ENCODE measurements at places on chromosomes 4 and X. TPM values are rescaled to one million over a fixed set of nuclear protein-coding genes. Genes with fewer than 3 reads are reported as not detected.

- no peak for DNase-seq
Measured at GRCh38 chr4:76105652-76106051, 31.1 kb downstream of the ART3 start.

GRCh38 chr4:8274765-8275547, 5.4 kb downstream of the HTRA3 start:
- peak; percentile 87 for DNase-seq

GRCh38 chr4:158912806-158913205, 144.0 kb downstream of the FNIP2 start:
- DNase-seq: no peak

DNA sequence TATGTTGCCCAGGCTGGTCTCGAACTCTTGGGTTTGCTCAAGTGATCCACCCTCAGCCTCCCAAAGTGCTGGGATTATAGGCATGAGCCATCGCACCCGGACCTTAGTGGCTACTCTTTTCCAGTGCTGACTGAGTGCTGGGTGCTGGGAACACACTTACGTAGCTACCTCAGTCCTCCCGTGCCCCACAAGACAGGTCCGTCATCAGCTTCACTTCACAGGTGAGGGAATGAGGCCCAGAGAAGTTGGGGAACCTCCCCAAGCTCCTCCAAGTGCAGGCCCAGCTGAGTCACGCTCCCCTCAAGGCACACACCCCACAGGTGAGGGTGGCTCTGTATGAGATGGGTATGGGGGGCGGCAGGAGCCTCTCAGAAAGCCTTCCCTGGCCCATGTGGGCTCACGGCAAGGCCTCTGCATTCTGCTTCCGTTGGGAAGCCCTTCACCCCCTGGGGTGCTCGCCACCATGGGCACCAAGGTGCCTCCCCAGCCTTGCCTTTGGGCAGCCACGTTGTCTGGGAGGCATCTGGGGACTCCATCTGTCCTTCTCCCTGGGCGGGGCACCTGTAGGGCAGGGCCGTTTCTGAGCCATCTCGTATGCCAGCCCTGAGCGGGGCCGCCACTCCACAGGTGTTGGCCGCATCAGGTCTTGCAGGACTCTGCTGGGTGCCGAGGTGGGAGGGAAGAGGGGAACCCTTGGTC, 28.4 kb downstream of the NSG1 start:
- no peak for DNase-seq

- DNase-seq: no peak
Measured at GRCh38 chr4:38866973-38867477, 581 bp upstream of the FAM114A1 start.

DNA sequence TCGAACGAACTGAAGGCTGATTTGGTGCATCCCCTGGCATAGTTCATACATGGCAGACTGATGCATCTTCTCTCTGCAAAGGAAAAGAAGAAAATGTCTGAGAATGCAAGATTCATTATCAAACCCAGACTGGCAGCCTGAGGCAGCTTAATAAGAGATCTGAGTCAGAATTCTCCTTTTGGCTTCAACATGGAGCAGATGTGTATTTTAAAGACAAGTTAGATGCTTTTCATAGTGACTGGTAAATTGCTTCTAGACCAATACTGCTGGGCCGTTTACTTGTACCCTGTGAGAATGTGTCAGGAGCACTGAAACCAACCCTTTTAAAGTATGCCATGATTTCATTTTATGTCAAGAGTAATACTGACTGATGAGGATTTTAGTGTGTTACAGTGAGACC, 322.0 kb downstream of the NR3C2 start:
- no peak for DNase-seq

- no peak for DNase-seq
Measured at GRCh38 chrX:44997888-44998287, 124.9 kb downstream of the KDM6A start.

DNA sequence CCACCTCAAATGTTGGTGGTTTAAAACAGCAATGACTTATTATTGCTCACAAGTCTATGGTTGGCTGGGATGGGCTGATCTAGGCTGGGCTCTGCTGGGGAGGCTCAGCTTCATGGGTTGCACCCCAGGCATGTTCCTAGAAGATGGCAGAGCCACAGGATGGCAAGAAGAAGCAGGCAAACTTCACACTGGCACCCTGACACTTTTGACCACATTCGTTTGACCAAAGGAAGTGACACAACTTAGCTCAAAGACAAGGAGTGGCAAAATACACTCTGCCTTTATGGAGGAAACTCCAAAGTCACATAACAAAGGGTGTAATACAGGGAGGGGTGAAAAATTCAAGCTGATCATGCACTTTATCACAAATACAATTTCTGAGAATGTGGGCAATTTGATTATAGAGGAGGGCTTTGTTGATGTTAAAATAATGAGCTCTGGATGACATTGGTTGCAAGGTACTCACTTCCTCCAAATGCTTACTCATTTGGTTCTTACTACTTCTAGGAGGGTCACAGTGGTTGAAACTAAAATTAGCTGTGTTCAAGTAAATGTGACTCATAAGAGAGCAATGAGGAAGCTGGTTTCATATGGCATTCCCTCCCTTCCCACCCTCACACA, 249.2 kb upstream of the RPS6KA3 start:
- DNase-seq: no peak

DNA sequence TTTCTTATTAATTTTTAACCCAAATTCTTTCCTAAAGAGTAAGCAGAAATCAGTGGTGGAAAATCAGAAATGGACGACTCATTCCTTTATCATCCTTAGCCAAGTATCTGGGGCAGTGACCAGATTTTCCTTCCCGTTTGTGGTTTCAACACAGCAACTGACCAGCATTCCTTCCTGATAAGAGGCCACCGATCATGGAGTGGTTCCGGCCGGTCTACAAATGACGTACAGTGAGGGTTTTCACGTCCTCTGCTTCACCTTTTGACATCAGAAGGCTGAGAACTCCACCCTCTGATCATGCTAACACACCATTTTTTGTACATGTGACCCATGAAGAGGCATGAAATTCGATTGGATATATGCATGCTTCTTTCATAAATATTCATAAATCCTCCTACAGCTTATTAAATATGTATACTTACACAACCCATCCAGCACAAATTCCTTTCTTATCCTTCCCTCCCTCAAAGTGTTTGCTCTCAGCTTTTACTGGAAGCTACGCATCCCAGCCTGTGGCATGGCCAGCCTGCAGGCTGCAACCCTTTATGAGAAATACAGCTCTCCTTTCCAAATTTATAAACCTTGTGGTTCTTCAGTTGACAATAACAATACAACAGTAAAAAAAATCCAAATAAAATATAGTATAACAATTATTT, 173.0 kb upstream of the CASK start:
- no peak for DNase-seq

DNA sequence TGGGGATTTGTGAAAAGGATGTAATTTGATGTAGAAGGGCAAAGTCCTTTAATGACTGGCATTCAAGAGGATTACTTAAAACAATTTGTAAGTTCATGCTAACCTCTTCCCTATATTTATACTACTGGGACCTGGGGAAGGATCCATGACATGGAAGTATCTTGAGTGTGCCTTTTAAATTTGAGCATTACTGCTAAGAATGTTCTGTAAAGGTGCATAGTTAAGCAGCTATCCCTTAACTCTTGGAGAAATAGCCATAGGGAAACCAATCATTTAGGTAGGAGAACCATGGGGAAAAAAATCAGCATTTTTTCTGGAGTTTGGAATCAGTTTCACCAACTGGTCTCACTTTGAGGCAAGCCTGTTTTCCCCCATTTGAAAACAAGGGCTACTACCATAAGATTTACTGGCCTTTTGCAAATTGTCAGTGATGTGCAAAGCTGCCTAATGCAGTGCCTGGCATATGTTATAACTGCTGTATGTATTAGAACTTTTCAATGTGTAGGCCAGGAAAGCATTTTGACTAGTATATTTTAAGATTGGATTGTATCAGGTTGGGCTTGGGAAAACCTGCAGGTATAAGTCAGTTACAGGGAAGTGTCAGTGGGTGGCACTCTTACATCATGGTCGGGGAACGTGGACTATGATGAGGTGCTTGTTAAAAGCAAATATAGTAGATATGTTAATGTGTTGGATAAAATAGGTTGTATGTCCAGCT, 72.1 kb downstream of the PRSS12 start:
- DNase-seq: no peak

- no peak for DNase-seq
Measured at GRCh38 chr4:38050560-38051350, 90.6 kb downstream of the PTTG2 start.

GRCh38 chr4:7217474-7218321, 25.4 kb downstream of the SORCS2 start:
- DNase-seq: no peak

DNA sequence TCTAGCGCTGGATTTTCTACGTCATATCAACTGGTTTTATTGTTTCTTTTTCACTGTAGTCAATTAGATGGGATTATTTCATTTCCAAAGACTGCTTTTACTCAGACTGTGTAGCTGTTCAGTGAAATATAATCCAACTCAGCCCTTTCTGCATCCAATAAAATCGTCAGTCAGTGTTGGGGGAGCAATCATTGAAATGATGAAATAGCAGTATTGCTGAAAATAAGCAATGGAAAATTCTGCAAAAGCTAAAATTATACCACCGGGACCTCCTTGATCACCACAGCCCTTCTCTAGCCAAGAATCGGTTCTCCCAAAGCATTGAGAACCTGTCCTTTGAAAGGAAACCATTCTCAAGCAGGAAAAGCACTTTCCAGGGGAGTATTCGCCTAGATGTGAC, 243.1 kb upstream of the TENM3 start:
- no peak for DNase-seq

- peak; percentile 77 for DNase-seq
Measured at GRCh38 chr4:6250235-6250983, 19.2 kb upstream of the WFS1 start.

GRCh38 chrX:121832446-121832845, 785.0 kb downstream of the GLUD2 start:
- no peak for DNase-seq

GRCh38 chrX:20531667-20532066, 265.0 kb upstream of the RPS6KA3 start:
- no peak for DNase-seq

- DNase-seq: no peak
Measured at GRCh38 chr4:24805067-24805466, 9.7 kb downstream of the SOD3 start.

The TLR1 gene
- 5.1 TPM for polyA plus RNA-seq

The ABCG2 gene
- 8.7 TPM for polyA plus RNA-seq

The CLDN34 gene
- polyA plus RNA-seq: not detected

The MAGEC3 gene
- polyA plus RNA-seq: not detected

The SLC7A11 gene
- 1.9 TPM for polyA plus RNA-seq

The SSR4 gene
- polyA plus RNA-seq: 152 TPM

The SHISA3 gene
- polyA plus RNA-seq: 64.6 TPM
